ENCODE measurements at places on chromosomes 6 and 20.

GRCh38 chr6:138999949-139000725 lies 12.1 kb upstream of the REPS1 start:
- DNase-seq = no peak

GRCh38 chr20:22339946-22340345 lies 244.4 kb downstream of the FOXA2 start:
- DNase-seq = no peak

DNA sequence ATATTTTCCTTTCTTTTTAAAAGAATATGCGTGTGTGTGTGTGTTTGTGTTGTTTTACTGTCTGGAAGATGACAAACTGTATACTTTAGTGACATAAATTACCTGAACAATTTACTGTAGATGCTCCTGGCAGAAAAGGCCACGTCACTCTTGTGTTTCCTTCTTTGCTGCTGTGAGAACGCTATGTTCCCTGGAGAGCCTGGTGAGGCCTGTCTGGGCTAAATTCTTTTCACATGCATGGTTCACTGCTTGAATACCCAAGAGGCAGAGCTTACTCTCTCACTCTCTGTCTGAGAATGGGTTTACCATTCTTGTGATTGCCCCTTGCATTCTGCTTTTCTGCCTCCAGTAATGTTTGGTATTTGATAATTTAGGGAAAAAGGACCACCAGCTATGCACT lies 64.3 kb downstream of the EDN1 start:
- no peak for DNase-seq

- no peak for DNase-seq
Measured at GRCh38 chr20:23039136-23039875, 4.2 kb downstream of the SSTR4 start.

DNA sequence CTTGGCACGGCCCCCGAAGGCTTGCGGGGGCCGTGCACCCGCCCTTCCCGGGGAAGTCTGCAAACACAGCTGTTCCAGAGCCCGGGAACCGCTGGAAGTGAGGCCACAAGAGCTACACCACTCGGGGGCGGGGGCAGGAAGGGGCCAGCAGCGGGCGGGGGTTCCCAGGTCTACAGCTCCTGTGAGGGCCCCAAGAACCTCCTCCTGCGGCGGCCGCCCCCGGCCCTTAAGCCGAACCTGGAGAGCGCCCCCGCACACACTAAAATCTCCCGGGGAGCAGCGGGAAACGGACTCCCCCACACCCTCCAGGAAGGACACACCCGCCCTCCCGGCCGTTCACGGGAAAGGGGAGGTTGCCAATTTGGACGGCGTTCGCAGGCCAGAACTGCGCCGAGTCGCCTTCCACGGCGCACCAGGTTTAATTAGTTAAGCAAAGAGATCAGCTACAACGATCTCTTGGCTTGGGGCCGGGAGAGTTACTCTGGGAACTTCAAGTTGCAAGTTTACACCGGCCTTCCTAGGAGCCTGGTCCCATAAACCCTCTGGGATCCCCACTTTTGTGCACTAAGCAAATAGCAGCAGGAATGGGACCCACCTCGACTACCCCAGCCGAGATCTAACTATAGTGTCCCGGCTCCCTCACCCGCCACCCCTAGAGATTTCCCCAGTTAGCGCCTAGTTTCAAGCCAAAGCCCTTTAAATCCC lies 1.7 kb downstream of the JAG1 start:
- DNase-seq = no peak

- DNase-seq = no peak
Measured at GRCh38 chr20:1295276-1295930, 29.3 kb downstream of the SNPH start.

DNA sequence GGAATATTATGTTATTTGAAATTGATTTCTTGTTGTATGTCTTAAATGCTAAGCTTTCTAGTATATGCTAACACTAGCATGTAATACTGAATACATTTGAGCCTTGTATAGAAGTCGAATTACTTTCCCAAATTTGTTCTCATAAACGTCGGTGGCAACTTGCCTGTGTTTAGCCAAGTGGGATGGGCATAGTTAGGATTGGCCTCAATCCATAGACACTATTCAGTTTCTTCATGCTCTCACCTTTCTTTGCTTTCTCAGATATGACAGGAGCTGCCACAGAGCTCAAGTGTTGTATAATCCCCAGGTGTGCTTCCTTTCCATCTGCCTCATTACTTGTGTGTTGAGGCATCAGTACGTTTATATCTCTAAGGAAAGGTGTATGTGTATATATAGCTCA lies 19.3 kb downstream of the ZNF334 start:
- DNase-seq = no peak

DNA sequence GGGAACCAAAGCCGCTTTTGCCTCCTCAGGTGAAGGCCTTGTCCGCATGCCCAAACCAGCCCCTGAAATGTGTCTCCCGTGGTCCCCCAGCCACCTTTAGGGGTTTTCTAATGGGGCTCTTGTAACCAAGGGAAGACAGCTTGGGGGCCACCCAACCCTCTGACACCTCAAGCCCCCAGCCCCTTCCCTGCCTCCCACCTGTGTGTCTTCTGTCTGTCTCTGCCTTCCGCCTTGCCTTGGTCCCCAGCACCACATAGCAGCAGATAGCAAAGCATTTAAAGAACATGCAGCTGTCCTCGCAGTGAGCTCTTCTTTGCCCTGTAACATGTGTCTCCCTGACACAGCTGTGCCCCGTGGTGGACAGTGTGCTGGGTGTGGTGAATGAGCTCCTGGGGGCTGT lies 9.6 kb downstream of the BPIFB3 start:
- no peak for DNase-seq

Data from T-helper 22 cell (primary cell).